ENCODE measurements at places on chromosomes 6 and 20. TPM values are rescaled to one million over a fixed set of nuclear protein-coding genes. Genes with fewer than 3 reads are reported as not detected.

Gene PRDM13
- 0.45 TPM for total RNA-seq

Gene CLPSL1
- not detected for total RNA-seq

Gene SYNDIG1
- total RNA-seq: 2.0 TPM

Gene BEND6
- 1.8 TPM for total RNA-seq
